ENCODE measurements at places on chromosomes 3 and 15. TPM values are rescaled to one million over a fixed set of nuclear protein-coding genes. Genes with fewer than 3 reads are reported as not detected.

GRCh38 chr15:40102897-40103858, 5.5 kb downstream of the BMF start:
- H3K27me3 ChIP-seq: no peaks in the 10 kb centered on the region
- peak; percentile 95 for DNase-seq

GRCh38 chr15:46222826-46223225, 588.0 kb downstream of the SQOR start:
- no peak overlapping the region for H3K4me3 ChIP-seq
- no peaks in the 10 kb centered on the region for H3K4me1 ChIP-seq
- H3K27me3 ChIP-seq: no peaks in the 10 kb centered on the region
- H3K27ac ChIP-seq: no peak overlapping the region

GRCh38 chr3:69266585-69266984, 119.3 kb downstream of the FRMD4B start:
- H3K27me3 ChIP-seq: no peaks in the 10 kb centered on the region
- no peak for DNase-seq
- no peak overlapping the region for H3K4me3 ChIP-seq
- no peaks in the 10 kb centered on the region for H3K36me3 ChIP-seq
- H3K4me1 ChIP-seq: peaks cover 3% of the 10 kb centered on the region

DNA sequence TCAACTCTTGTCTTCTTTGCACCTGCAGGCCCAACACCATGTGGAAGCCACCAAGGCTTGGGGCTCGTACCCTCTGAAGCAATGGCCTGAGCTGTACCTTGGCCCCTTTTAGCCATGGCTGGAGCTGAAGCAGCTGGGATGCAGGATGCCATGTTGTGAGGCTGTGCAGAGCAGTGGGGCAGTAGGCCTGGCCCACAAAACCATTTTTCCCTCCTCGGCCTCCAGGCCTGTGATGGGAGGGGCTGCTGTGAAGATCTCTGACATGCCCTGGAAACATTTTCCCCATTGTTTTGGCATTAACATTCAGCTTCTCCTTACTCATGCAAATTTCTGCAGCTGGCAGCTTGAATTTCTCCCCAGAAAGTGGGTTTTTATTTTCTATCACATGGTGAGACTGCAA, 58.5 kb downstream of the DPH6 start:
- H3K4me1 ChIP-seq: no peaks in the 10 kb centered on the region
- DNase-seq: no peak
- no peak overlapping the region for H3K4me3 ChIP-seq
- no peak overlapping the region for H3K27ac ChIP-seq

DNA sequence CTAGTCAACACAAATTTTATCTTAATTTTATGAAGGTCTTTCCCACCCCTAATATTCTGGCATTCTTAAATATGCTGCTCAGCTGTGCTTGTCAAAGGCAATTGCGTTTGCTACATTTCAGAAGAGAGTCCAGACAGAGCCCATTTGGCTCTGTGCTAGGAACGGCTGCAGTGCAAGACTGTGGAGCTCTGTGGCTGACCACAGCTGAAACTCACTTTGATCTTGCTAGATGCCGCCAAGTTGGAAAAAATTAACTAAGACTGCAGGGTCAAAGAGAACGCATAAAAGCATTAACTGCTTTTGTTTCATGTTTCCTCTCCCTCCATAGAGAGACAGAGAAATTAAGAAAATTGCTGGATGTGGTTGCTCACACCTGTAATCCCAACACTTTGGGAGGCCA, 7.6 kb upstream of the PPP1R2 start:
- no peak overlapping the region for H3K4me3 ChIP-seq
- H3K27me3 ChIP-seq: no peaks in the 10 kb centered on the region
- H3K4me1 ChIP-seq: no peaks in the 10 kb centered on the region
- DNase-seq: no peak

Gene EPHA3
- total RNA-seq: 2.2 TPM

GRCh38 chr15:29115093-29115991, 154.3 kb downstream of the NSMCE3 start:
- H3K27me3 ChIP-seq: no peaks in the 10 kb centered on the region
- no peaks in the 10 kb centered on the region for H3K36me3 ChIP-seq
- no peaks in the 10 kb centered on the region for H3K4me1 ChIP-seq

DNA sequence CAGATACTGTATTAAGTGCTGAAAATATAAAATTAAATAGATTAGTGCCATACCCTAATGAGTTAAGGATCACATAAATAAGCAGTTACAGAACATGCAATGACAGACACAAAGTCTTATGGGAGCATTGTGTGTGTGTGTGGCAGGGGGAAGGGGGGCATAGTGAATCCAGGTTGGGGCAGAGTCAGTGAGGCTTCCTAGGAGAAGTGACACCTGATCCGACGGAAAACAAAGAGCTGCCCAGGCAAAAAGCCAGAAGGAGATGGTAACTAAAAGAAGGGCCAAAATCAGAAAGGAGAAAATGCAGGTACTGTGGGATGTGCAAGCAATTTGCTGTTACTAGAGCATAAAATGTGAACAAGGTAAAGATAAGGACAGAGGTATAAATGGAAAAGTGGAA, 80.1 kb upstream of the CHRM5 start:
- no peaks in the 10 kb centered on the region for H3K36me3 ChIP-seq
- H3K4me3 ChIP-seq: no peak overlapping the region
- no peak for DNase-seq
- no peak overlapping the region for H3K27ac ChIP-seq

- no peak overlapping the region for H3K27ac ChIP-seq
- H3K36me3 ChIP-seq: no peaks in the 10 kb centered on the region
- H3K27me3 ChIP-seq: no peaks in the 10 kb centered on the region
Observed at GRCh38 chr3:153820035-153820434, 301.2 kb upstream of the ARHGEF26 start.

Gene UBA7
- 19.5 TPM for total RNA-seq

DNA sequence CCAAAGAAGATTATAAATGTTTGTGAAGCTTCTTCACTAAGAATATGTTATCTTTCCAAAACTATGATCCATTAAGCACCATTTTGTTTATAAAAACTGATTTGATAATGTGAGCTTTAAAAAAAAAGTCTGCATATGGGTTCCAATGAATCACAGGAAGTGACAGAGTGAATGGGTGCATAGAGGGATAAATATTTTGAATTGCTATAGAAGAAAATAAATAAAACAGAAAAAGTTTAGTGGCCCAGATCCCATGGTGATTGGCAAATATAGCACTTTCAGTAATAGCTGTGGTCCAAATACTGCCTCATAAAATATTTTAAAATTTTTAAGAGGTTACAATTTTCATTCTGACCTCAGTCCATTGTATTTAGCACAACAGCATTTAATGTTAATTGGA, 19.2 kb downstream of the CPA3 start:
- H3K4me1 ChIP-seq: no peaks in the 10 kb centered on the region
- H3K27ac ChIP-seq: no peak overlapping the region
- no peaks in the 10 kb centered on the region for H3K36me3 ChIP-seq
- H3K4me3 ChIP-seq: no peak overlapping the region
- DNase-seq: no peak

Gene ALG1L2
- not detected for total RNA-seq

Gene SLC2A2
- 373 TPM for total RNA-seq

Gene MESP2
- total RNA-seq: 0.12 TPM

- DNase-seq: no peak
- no peak overlapping the region for H3K27ac ChIP-seq
- H3K4me1 ChIP-seq: no peaks in the 10 kb centered on the region
- no peaks in the 10 kb centered on the region for H3K27me3 ChIP-seq
- no peaks in the 10 kb centered on the region for H3K36me3 ChIP-seq
- H3K4me3 ChIP-seq: no peak overlapping the region
Observed at GRCh38 chr15:82040390-82040789, 5.4 kb downstream of the MEX3B start.

GRCh38 chr15:84398763-84399701, 163.5 kb downstream of the GOLGA6L4 start:
- no peak for DNase-seq
- no peak overlapping the region for H3K27ac ChIP-seq
- no peak overlapping the region for H3K4me3 ChIP-seq
- H3K36me3 ChIP-seq: no peaks in the 10 kb centered on the region
- H3K27me3 ChIP-seq: no peaks in the 10 kb centered on the region
- no peaks in the 10 kb centered on the region for H3K4me1 ChIP-seq

DNA sequence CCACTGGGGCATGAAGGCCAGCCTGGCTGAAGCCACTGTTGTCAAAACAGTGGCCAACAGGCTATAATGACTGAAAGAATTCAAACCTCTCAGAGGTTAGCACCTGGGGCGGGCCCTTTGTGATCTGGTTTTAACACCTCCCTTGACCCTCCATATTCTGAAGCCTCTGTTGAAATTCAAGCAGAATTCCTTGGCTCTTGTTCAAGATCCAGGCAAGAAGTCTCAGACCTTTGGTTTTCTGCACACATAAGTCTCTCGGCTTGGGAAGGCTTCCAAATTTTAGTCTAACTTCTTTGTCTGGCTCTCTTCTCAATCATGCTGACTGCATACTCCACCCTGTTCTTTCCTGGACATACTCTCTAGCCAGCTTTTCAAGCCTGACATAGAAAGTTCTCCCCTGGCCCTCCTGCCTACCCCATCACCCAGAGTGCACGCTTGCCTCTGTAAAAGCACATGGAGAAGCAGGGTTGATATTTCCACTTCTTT, 144.5 kb downstream of the PDZRN3 start:
- no peaks in the 10 kb centered on the region for H3K4me1 ChIP-seq
- H3K36me3 ChIP-seq: no peaks in the 10 kb centered on the region
- no peak overlapping the region for H3K27ac ChIP-seq
- DNase-seq: no peak
- H3K27me3 ChIP-seq: no peaks in the 10 kb centered on the region
- no peak overlapping the region for H3K4me3 ChIP-seq

DNA sequence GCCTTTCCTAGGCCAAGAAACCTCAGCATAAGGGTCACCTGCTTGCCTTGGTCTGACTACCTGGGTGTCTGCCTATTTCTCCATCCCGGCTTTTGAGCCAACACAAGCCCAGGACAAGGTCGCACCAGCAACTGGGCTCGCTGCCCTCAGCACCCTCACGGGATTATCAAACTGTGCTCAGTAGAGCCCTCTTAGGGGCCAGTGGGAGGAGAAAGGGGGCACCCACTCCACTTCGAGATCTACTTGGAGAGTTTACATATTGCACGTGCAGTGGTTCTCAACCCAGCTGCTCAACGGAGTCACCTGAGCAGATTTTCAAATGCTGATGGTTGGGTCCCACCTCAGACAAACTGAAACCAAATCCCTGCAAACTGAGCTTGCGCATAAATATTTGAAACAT, 31.1 kb downstream of the TSPAN3 start:
- H3K4me1 ChIP-seq: no peaks in the 10 kb centered on the region
- no peak for DNase-seq
- no peaks in the 10 kb centered on the region for H3K27me3 ChIP-seq
- no peak overlapping the region for H3K4me3 ChIP-seq
- H3K27ac ChIP-seq: no peak overlapping the region

DNA sequence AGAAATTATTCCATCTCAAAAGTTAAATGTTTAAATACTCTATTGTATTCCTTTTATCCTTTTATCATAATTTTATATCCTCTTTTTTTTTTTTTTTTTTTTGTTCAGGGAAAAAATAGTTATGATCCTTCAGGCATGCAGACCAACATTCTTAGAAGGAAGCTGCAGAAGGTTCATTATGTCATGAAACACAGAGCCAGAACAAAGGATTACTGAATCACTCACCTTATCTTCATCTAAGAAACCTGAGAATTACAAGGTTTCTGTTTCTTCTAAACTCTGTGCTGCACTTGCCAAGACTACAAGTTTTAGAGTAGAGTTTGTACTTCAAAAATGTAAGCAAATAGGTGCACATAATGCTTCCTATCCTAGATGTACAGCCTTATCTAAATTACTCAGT, 3.3 kb downstream of the PLCH1 start:
- DNase-seq: no peak
- no peak overlapping the region for H3K4me3 ChIP-seq
- no peaks in the 10 kb centered on the region for H3K36me3 ChIP-seq
- H3K4me1 ChIP-seq: no peaks in the 10 kb centered on the region
